ENCODE measurements at places on chromosomes 13 and 19.

- no peak for DNase-seq
Measured at GRCh38 chr19:35281303-35281702, 1.0 kb upstream of the HAMP start.

GRCh38 chr13:108662528-108662927 is 33.1 kb downstream of the MYO16 start:
- no peak for DNase-seq

GRCh38 chr13:46527237-46527636 is 25.7 kb upstream of the LRCH1 start:
- no peak for DNase-seq

- DNase-seq = no peak
Measured at GRCh38 chr19:30374865-30375552, 2.8 kb downstream of the ZNF536 start.

- DNase-seq = no peak
Measured at GRCh38 chr13:67117010-67117550, 113.1 kb downstream of the PCDH9 start.

DNA sequence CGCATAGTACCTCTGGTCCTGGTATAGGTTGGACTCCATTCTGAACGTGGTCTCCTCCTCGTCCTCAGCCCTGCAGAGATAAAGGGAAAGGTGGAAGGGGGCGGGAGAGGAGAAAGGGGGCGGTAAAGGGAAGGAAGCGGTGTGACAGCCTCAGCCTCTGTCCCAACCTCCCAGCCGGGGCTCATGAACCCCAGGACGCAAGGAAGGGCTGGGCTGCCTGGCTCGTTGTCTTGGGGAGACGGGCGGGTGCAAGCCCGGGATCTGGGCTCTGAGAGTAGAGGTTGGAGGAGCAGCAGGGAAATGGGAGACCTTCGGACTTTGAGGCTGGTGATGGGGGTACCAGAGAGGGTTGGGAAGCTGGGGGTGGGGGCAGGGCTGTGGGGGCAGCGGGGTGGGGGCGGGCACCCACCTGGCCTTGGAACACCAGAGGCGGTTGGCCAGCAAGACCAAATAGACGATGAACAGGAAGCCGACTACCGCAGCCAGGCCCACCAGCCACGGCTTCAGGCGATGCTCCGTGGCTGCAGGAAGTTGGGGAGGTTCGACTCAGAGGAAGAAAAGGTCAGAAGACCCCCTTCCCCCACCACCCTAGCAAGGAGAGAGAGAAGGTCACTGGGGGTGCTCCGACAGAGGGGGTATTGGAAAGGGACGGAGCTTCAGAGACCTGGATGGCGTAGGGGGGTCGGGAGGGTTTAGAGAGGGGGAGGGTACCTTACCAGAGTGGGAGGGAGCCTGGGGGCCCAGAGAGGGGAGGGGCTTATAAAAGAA is 1.7 kb downstream of the SMIM24 start:
- DNase-seq = no peak

DNA sequence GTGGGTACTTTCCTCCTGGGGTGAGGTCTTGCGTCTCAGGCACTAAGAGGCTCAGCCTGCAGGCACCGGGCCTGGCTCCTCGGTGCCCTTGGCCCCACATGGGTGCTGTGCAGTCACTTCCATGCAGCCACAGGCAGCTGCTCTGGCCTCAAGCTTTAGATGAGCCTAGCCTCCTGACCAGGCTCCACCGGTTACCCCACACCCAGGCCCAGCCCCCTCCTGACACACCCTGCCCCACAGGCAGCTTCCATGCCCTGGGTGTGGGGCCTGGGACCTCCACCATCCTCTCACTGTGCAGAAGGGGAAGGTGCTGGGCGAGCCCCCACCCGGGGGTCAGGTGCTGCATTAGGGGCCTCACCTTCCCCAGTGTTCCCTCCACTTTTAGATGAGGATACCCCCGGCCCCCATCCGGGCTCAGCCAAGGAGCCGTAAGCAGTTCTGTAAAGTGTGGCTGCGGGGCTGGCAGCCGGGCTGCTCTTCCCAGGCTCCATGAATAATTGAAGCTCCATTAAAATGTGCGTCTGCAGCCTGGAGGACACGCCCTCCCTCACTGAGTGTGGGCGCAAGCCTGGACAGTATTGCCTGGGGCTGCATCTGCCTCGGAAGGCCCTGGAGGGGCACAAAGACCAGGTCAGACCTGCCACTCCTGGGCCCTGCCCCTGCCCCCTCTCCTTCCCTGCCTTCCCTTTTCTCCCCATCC is 72.5 kb upstream of the KCTD15 start:
- DNase-seq = no peak

DNA sequence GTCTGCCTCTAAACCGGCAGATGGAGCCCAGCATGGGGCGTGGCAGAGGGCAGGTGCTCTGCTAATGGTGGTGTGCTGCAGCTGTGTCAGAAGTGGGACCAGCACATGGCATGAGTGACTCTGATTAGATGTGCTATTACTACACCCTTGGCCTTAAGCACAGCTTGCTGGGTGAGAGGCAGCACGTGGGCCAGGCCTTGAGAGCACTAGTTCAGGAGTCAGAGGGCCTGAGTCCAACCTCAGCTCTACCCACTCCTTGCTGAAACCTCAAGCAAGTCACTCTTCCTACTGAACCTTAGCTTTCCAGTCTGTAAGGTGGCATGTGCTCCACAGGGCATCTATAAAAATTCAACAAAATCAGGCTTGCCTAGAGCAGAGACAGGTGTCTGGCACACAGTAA is 22.7 kb downstream of the AKT2 start:
- DNase-seq = no peak

DNA sequence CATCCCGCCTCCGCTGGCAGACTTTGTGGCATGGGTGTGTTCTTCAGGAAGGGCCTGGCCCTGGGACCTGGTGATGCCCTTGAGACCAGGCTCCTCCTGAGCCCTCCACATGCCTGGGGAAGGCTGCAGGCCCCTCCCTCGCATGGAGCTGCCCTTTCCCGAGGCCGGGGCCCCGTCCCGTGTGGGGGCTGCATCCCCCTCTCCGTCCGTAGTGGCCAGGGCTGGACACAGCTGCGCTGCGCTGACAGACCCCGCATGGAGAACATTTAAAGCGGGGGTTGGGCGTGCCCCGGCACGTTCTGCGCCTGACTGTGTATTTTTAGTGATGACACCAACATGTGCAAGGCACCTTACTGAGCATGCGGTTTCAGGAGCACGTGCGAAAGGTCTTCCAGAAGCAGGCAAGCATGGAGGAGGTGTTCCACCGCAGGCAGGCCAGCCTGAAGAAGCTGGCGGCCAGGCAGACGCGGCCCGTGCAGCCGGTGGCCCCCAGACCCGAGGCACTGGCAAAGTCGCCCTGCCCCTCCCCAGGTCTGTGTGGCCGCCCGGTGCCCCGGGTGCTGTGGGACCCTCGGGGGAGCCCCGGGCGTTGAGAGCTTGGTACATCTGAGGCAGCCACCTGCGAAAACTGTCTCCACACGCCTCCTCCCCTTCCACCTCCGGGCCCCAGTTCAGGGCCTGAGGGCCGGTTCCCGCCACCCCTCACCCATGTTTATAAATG is 28.8 kb upstream of the F7 start:
- no peak for DNase-seq

DNA sequence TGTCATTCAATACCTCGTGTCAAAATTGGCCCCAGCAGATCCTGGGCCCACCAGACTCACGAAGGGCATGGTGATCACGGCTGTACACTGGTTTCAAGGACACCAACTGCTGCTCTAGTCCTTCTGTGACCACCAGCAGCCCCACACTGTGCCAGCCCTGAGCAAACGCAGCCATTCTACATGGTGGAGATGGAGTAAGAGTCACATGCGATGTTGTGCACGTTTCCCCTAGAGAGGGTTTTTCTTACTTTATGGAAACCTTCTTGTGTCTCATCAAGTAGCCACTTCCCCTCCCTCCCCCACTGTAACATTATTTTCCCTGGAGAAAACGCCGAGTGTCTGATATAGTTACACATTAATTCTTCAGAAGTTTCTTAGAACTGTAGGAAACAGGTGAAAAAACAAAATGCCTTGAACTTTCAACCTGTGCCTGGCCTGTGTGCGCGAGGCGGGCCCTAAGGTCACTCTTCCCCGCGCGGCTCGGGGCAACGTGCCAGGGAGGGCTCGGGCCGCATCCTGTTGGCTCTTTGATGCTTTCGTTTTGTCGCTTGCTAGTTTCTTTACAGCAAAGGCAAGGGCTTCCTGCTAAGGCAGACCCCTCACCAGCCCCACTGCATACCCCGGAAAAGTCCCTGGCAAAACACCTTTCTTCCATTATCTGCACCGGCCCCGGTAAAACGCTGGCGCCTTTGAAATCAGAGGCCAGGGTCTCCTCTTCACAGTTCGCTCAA is 44.6 kb downstream of the GGACT start:
- DNase-seq = no peak

DNA sequence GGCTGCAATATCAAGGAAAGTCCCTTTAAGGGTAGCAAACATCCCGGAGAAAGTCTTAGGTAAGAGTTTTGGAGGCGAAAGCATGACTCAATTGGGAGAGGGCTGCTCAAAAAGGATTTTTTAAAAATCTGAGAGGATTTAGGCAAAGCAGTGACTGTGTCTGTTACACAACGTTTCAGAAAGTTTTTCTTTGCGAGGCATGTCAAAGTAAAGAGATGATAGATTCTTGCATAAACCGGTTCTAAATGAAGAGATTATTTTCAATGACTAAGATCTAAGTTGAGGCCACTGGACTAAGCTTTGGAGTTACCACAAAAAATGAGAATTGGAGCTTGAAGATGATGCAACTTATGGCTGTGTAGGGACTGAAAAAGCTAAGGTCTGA is 43.7 kb upstream of the ENOX1 start:
- no peak for DNase-seq

- no peak for DNase-seq
Measured at GRCh38 chr13:29125191-29125933, 305.2 kb downstream of the MTUS2 start.

DNA sequence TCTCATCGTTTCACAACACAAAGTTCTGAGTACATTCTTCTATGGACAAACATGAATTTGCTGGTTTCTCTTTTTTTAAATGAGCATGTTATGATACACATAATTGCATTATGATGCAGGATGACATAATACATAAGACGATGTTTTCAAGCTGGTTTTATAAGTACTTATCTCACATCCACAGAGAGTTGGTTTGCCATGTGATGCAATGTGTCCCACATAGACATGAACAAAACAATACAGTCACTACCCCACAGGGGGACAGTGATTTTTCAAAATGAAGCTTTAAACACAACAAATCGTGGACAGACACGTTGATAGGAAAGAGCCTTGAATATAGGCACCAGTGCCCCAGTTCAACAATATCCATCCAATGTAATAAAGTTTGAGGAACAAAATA is 447.1 kb downstream of the KLF12 start:
- DNase-seq = no peak

DNA sequence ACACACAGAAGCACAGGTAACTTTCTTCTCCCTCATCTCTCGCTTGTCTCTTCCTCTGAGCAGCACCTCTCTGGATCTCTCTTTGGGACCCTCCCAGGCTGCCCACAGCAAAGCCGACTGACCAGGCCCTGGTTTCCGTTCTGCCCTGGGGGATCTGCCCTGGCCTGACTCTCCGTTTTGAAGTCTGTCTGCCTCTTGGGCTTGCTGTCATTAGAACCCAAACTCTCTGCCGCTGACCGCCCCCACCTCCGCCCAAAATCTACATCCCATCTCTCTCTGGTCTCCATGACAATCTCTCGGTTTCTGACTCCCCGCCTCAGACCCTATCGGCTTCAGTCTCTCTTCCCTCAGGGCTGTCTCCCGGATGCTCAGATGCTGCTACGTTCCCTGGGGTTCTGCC is 6.9 kb downstream of the KCNC3 start:
- DNase-seq = no peak

DNA sequence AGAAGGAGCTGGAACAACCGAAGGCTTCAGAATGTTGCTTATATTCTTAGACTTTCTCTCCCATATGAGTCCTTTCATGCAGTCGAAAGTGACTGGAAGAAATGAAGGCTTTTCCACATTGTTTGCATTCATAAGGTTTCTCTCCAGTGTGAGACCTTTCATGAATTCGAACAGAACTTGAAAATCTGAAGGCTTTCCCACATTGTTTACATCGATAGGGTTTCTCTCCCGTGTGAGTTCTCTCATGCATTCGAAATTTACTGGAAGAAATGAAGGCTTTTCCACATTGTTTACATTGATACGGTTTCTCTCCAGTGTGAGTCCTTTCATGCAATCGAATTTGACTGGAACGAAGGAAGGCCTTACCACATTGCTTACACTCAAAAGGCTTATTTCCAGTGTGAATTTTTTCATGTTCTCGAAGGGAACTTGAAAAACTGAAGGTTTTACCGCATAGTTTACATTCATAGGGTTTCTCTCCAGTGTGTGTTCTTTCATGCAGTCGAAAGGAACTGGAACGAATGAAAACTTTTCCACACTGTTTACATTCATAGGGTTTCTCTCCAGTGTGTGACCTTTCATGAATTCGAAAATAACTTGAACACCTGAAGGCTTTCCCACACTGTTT is 21.5 kb downstream of the ZNF14 start:
- no peak for DNase-seq

GRCh38 chr13:48731001-48731658 is 77.4 kb downstream of the CYSLTR2 start:
- DNase-seq = no peak

DNA sequence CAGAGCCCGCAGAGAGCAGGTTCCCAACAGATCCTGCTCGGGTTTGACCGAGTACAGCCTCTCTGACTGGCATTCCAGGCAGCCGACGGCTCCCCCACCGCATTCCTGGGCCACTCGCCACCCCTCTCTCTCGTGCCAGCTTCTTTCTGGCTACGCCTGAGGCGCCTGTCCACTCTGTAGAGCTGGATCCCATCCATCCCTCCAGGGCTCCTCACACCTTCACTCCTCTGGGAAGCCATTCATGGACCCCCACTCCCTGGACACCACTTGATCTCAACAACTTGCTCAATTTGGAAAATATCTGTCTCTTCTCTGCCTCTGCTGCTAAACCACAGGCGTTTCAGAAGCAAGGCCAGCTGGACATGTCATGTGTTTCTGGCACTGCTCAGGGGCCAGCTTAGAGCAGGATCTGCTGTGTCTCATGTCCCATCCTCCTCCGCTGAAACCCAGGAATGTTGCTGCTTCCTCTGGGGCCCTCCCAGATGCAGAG is 30.6 kb upstream of the ATP1A3 start:
- DNase-seq = no peak

- DNase-seq = no peak
Measured at GRCh38 chr19:2039089-2039958, 11.7 kb downstream of the MKNK2 start.

DNA sequence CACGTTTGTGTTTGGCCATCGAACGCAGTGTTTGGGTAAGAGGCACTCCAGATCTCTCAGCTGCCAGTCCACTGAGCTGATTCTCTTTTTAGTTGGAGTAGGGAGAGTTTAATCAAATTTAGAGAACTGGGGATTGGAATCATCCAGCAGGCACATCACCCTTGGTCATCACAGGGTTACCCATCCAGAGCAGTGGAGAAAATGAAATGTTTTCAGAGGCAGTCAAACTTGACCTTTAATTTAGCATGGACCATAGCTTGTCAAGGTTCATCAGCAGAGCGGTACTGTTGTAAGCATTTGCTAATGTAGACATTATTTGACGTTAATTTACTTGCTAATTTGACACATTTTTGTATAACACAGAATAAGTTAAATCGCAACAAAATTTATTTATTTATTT is 18.4 kb upstream of the FRY start:
- no peak for DNase-seq

- no peak for DNase-seq
Measured at GRCh38 chr13:23350009-23350408, 83.5 kb downstream of the SACS start.

GRCh38 chr13:60454425-60454824 is 57.4 kb downstream of the TDRD3 start:
- DNase-seq = no peak

- no peak for DNase-seq
Measured at GRCh38 chr13:32362574-32362973, 47.3 kb downstream of the BRCA2 start.

Data from stimulated activated CD4-positive, alpha-beta T cell treated with anti-CD3 and anti-CD28 coated beads, Interleukin-2, amount 100 ng/mL, for 24 hours (primary cell).